NCI-H1048 (cell line): ENCODE measurements at places on chromosomes 12 and 14.

DNA sequence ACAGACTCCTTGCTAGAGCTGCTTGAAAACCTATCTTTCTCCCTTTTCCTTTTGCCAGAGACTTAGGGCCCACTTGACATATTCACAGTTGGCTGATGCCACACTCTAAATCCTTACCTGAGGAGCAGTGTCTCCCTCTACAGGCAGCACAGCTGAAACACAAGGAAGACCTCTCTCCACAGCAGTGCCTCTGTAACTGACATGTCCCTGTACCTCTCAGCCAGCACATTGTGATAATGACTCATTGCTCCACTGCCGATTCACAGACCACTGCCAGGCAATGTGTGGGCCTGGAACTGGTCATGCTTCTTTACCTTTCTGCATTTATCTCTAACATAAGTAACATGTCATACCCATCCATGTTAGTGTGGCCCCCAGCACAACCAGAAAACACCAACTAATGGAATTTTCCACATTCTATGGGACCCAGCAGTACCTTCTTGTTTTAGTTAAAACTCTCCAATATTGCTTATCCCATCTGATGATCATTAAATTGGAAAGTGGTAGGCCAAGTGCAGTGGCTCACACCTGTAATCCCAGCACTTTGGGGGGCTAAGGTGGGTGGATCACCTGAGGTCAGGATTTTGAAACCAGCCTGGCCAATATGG lies 56.5 kb downstream of the GTF2A1 start:
- DNase-seq = peak; percentile 13

DNA sequence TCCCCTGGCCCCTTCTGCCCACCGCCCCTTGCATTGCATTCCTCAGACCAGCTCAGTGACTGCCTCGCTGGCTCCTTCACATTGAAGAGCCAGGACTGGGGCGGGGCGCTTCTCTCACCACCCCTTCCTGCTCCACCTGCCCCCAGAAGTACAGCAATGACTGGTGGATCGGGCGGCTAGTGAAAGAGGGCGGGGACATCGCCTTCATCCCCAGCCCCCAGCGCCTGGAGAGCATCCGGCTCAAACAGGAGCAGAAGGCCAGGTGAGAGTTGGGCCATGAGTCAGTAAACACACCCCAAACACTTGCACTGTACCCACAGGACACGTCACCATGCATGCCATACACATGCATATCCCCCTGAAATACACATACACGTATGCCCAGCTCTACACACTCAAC lies 5.8 kb downstream of the CACNB3 start:
- no peak for DNase-seq

GRCh38 chr14:72451054-72451972 lies 442.6 kb downstream of the DPF3 start:
- no peak for DNase-seq

- no peak for DNase-seq
Measured at GRCh38 chr14:56219666-56220413, 101.6 kb downstream of the PELI2 start.

DNA sequence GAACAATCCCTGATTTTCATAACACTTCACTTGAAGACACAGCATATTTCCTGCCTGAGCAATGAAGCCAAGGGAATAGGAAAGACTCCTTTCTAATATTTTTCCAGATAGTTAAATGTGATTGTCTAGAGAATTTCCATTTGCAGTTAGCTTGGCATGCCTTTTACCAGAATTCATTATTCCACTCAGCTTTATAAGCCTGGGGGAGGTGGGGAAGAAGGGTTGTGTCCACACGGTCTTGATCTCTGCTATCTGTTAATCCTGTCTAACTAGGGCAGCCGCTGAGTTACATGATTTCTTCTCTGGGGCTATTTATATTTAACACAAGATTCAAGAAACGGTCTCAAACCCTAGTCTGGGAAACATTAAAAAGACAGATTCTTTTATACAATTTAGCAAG lies 146.6 kb upstream of the FSCB start:
- DNase-seq = no peak

DNA sequence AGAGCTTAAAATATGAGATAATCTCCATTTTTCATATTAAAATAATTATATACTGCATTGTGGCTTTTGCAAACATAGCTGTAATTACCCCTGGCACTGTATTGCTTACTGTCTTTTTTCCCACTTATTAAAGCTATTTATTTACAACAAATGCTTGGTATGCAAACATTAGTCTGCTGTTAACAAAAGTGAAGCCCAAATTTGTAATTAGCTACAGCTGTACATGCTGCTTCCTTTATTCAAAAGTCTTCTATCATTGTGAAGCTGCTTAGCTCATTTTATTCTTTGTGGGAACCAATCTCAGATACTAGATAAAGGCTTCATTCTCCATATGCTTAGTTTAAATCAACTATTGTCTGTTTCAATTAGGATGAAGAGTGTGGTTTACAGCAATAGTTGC lies 425.8 kb upstream of the FOXG1 start:
- no peak for DNase-seq

- no peak for DNase-seq
Measured at GRCh38 chr12:101759396-101760047, 20.3 kb upstream of the SYCP3 start.

DNA sequence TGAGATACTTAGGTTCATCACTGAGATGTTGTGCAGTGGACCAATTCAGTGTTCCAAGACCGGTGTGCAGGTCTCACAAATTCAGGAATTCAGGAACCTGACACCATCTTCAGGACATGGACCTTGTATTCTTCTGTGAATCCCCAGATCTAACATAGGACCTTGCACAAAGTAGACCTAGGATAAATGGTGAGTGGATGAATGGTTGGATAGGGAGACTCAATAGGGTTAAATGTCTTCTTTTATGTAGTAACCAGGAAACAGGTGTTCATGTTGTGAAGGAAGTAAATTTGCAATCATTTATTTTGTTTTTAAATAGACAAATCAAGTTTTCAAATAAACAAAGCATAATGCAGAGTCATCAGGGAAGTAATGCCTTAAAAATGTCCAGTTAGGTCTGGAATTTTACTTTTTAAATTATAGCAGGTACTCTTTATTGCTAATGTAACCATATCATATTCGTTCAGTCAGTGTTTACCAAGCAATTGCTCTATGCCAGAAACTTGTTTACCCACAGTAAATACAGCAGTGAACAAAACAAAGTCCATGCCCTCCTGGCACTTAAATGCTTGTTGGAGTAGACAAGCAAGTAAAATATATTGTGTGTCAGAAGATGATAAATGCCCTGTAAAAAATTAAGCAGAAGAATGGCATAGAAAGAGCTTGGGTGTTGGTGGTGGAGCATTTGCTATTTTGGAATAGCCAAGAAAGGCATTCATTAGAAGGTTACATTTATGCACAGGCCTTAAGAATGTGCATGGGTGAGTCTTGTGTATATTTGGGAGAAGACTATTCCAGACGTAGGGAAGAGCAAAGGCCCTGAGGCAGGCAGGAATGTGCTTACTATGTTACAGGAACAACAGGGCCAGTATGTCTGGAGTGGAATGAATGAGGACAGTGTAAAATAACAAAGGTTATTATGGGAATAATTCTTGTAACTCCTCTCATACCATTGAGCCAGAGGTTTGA lies 26.3 kb downstream of the RXYLT1 start:
- no peak for DNase-seq

DNA sequence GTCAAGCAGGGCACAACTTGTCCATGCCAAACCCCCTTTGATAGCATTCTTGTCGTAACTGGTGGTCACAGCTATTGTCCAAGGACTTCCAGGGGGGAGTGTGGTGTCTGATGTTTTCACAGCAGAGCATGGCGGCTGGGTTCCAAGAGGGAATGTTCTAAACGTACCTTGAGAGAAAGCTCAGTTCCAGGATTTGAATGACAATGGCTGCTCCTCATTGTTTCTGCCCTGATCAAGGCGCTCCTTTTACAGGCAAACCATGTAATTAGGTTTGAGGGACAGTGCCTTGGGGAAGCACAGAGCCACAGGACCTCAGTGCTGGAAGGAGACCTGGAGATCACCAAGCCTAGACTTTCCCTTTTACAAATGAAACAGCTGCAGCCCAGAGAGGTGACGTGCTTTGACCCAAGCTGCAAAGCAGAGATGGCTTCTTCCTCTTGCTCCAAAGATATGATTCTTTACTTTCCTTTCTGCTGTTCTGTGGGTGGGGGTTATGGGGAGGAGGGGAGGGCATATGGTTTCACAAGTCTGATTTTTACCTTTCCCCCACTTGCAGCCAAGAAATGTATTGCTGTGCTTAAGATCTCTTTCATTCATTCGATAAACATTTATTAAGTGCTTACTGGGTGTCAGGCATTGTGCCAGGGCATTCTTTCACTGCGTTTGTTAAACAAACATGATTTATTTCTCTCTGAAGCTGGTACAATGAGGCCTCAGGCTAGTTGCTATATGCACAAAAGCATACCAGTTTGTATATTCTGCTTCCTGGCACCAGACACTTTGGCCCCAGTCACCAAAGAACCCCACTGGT lies 172.8 kb downstream of the KTN1 start:
- peak; percentile 11 for DNase-seq

- no peak for DNase-seq
Measured at GRCh38 chr12:22529281-22530060, 14.9 kb downstream of the C2CD5 start.
